ENCODE measurements at places on chromosomes 6 and 20.
A peak's percentile ranks its signal among the peaks of the same experiment; 100 is the strongest.

- no peak for DNase-seq
Observed at GRCh38 chr20:24102290-24102689, 113.7 kb upstream of the GGTLC1 start.

- no peak for DNase-seq
Observed at GRCh38 chr6:143679041-143679440, 1.3 kb downstream of the PHACTR2 start.

- no peak for DNase-seq
Observed at GRCh38 chr6:91681296-91681695, 1094.4 kb upstream of the MAP3K7 start.

GRCh38 chr20:35586751-35587425 lies 28.7 kb upstream of the SPAG4 start:
- no peak for DNase-seq

DNA sequence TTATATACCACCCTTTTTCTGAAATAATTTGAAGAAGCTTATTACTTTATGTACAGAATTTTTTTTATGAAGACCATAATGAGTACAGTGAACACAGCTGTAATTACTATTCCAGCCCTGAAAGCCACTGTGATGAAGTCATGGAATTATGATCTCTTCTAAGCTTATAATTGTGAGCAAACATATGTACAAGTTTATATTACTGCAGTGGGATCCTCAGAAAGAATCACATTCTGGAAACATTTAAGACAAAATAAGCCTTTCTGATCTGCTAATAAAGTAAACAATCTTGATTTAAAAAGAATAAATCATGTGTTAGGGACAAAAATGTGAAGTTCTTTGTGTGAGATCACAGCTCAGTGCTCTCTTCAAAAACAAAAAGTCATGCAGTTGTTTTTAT lies 560.4 kb downstream of the CD109 start:
- DNase-seq, result no peak

- DNase-seq, result peak; percentile 87
Observed at GRCh38 chr20:62590309-62591121, 51.8 kb upstream of the SLCO4A1 start.

DNA sequence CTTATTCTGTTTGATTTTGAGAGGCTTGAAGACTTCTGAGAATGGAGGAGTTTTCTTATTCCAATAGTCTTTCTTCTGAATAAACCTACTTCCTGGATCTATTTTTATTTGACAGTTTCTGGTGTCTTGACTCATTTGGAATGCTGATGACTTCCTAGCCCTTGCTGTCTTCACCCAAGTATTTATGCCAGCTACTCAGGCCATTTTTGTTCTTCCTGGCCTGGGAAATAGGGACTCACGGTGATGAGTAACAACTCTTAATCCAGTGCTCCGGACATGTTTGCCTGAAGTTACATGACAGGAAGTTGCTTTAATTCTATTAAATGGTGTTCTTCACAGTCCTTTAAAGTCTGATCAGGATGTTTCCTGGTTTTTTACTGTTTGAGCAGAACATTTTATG lies 272.1 kb upstream of the EYS start:
- DNase-seq, result no peak

DNA sequence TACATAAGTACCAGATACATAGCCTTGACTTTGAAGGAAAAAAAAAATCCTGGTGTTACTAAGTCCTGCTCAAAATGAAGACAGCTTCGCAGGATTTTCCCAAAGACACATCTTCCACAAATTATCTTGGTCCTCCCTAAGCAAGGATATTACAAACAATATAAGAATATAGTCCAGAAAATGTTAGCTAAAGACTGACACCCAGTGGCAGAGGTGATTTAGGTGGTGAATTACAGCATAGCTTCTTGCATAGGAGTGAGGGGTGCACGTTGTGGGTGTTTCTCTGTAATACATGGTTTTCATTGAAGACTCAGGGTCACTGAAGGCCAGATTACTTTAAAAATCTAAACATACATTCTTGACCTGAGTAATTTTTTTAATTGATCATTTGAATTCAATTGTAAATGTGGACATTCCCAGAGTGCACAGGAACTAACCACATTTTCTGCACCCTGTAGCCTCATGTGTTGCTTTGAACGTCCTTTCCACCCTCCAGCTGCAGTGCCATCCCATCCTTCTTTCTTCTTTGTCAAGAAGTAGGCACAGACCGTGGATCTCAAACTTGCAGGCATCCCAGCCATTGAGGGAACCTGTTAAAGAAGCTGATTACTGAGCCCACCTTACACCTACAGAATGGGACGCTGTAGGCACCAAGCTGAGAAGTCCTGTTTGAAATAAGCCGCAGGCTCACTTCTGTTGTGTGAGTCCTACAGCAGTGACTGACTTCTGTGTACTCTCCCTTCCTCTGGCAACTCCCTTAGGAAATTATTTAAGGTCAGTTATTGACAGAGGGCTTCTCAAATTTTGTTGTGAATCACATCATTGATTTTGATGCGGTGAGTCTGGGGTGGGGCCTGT lies 102.6 kb downstream of the PERP start:
- DNase-seq, result no peak

DNA sequence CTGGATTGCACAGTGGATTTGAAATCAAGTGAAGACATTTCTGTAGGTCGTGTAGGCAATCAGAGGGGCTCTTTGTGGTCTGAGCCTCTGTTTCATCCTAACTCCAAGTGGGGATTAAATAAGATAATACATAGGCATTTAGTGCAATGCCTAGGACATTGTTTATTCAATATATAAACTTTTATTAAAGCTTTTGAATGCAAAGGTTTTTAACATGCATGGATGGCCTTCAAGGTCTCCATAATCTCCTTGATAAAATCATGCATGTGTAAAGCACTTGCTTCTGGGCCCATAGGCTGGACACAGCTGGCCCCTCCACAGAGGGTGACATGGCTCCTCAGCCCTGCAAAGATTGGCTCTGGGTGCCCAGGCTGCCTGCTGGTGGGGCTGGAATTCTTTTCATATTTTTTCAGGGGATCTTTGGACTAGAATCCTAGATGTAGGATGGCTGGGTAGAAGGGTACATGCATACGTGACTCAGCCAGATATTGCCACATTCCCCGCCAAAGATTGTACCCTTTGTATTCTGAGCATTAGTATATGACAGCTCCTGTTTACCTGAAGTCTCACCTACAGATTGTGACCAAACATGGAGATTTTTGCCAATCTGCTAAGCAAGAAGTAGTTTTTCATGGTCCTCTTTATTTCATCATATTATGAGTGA lies 19.0 kb upstream of the AVP start:
- no peak for DNase-seq

Data from 8988T (cell line).